ENCODE measurements at places on chromosomes 6 and 20. TPM values are rescaled to one million over a fixed set of nuclear protein-coding genes. Genes with fewer than 3 reads are reported as not detected.

BPIFB1 gene
- not detected for total RNA-seq

MSH5 gene
- total RNA-seq: 18.7 TPM

ZNF334 gene
- 0.73 TPM for total RNA-seq

TENT5A gene
- 1.6 TPM for total RNA-seq

PSORS1C2 gene
- total RNA-seq: not detected

REM1 gene
- total RNA-seq: not detected

EYA4 gene
- total RNA-seq: 0.12 TPM

OLIG3 gene
- total RNA-seq: not detected

KHDRBS2 gene
- total RNA-seq: not detected

NRN1 gene
- total RNA-seq: 34.5 TPM

DNA sequence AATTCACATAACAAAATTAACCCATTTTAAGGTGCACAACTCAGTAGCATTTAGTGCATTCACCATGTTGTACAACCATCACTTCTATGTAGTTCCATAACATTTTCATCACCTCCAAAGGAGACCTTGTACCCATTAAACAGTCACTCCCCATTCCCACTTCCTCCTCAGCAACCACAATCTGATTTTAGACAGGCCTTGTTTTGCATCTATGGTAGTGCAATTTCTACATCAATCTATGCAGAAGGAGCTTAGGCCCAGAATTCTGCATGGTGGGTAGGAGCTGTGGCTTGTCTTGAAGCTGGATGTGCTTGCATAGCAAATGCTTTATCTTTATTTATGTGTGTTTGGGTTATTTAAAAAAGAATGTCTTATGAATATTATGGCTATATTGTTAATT is 13.5 kb upstream of the HLA-DQA1 start:
- no peak for DNase-seq

GRCh38 chr6:31874836-31875572 is 3.8 kb downstream of the SLC44A4 start:
- DNase-seq: no peak

- DNase-seq: no peak
These were observed 129.0 kb upstream of the SGK1 start for GRCh38 chr6:134446896-134447295.

DNA sequence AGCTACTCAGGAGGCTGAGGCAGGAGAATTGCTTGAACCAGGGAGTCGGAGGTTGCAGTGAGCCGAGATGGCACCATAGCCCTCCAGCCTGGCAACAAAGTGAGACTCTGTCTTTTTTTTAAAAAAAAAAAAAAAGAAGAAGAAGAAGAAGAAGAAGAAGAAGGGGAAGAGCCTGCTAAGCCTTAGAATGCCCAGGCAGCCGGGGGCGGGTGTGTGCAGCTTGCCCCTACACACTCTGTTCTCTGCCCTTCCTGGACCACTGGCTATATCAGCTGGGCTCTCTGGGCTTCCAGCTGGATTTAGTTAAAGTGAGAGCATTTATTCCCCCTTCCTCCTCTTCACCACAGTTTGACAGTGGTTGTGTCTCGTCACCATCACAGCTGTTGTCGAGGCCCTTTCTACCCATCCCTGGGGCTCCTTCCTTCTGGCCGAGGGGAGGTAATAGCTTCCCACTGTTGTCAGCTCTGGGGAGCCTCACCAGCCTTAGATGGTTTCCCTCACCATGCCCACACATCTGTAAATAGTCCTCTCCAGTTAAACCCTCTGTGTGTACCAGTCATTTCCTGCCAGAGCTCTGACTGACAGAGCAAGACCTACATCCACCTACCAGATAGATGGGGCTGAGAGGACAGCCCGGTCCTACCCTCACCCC is 77.6 kb downstream of the TRERF1 start:
- no peak for DNase-seq

GRCh38 chr6:17042422-17043147 is 59.3 kb upstream of the STMND1 start:
- no peak for DNase-seq

GRCh38 chr6:63268574-63268973 is 51.2 kb downstream of the LGSN start:
- no peak for DNase-seq

DNA sequence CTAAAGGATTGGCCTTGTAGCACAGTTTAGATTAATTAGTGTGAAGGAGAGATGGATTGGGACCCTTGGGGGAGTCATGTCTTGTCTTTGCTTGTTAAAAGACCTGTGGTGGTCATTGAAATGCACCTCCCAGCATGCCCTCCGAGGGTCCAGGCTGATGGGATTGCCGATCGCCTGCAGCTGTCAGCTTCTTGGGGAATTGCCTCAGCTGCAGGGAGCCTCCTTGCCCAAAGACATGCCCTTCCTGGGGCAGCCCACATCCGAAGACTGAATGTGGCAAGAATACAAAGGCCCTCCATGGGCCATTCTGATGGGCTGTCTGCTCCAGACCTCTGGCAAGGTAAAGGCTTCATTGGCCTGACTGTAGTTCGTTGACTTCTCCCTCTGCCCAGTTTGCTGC is 150.7 kb downstream of the FARS2 start:
- DNase-seq: no peak

GRCh38 chr6:53398247-53399026 is 49.7 kb upstream of the ELOVL5 start:
- no peak for DNase-seq

DNA sequence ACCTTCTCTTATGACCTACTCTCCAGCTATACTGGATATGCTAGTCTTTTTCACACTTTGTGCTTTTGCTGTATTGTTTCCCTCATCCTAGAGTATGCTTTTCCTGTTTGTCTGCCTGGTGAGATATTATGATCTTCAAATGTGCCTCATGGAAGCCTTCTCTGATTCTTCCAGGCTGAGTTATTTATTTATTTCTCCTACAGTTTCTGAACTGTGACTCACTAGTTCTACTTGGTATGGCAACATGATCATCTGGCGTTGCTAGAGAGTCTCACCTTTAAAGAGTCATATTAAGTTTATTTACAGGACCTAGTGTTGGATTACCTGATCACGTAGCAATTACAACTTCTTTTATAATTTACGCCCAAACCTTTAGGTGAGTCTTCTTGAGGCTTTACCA is 81.2 kb upstream of the HDAC2 start:
- no peak for DNase-seq

DNA sequence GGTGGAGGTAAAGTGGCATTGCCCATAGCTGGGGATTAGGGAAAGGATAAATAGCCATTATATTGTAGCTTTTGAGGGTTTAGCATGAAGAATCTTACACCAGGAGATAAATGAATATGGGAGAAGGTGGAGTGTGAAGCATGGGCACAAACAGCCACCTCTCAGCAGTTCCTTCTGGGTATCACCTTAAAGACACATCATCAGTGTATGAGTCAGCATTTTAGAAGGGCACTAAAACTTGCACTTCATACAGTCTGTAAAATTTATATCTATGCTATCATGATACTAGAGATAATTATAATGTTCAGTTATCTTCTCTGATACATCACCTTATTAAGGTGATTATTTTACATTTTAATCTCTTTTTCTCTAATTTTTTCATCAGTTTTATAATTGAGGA is 25.3 kb downstream of the SLC35A1 start:
- no peak for DNase-seq

DNA sequence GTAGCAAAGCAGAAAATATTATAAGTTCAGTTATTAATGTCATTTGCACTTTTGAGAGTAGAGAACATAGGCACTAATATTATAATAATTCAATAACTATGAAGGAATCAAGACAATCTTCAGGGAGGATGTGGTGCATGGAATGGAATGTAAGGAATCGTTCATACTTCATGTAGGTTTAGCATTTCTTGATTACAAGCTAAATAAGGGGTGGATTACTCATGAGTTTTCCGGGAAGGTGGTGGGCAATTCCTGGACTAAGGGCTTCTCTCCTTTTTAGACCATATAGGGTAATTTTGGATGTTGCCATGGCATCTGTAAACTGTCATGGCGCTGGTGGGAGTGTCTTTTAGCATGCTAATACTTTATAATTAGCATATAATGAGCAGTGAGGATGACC is 9.1 kb upstream of the BTNL2 start:
- no peak for DNase-seq

DNA sequence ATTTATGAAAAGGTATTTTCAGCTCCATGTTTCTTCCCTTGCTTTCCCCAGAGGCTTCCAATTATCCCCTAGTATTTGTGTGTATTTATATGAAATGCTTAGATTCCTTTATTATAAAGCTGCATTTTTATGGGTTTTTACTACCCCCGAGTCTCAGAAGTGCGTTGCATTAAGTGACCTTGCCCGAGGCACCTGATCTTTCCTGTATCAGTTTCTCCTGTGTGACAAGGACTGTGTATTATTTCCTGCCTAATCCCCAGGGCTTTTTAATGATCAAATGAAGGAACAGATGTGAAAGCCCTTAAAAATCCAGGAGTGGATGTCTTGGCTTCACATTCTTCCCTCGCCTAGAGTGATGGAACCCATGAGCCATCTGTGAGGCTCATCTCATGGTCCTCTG is 118.8 kb downstream of the TULP4 start:
- no peak for DNase-seq

GRCh38 chr20:59471653-59472421 is 132.5 kb upstream of the PHACTR3 start:
- no peak for DNase-seq

- DNase-seq: no peak
These were observed 368.1 kb downstream of the NRN1 start for GRCh38 chr6:5638666-5639065.

DNA sequence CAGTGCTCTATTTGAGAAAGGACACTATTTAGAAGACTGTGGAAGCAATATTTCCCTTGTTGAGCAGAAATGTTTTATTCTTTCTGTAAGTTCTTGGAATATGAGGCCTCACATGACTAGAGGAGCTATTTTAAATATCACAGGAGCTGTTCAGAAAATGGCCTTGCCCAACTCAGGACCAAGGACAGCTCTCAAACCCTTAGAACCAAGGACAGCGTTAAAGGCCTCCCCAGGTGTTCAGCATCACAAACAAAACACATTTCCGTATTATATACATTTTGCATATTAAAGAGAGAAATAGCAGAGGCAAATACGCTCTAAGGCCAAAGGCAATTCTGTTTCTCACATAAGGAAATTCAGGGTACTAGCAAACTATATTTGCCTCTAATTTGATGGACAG is 631.4 kb downstream of the CDH26 start:
- DNase-seq: no peak

DNA sequence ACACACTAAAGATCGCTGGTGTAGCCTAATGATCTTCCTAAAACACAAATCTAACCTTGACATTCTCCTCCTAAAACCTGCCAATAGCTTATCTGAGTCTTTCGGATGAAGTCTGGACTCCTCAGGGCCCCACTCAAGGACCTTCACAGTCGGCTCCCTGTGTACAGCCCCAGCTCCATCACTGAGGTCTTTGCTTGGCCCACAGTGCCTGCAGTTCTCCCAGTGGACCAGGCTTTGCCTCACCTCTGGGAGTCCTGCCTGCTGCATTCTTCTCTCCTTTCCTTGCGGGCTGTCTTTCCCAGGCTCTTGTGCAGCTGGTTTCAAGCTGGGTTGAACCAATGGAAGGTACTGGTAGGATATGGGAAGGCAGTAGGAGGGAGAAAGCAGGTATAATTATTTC is 122.6 kb upstream of the FERMT1 start:
- DNase-seq: no peak

GRCh38 chr6:89475634-89476033 is 42.7 kb downstream of the ANKRD6 start:
- no peak for DNase-seq

GRCh38 chr6:125008261-125008703 is 46.0 kb downstream of the RNF217 start:
- no peak for DNase-seq

DNA sequence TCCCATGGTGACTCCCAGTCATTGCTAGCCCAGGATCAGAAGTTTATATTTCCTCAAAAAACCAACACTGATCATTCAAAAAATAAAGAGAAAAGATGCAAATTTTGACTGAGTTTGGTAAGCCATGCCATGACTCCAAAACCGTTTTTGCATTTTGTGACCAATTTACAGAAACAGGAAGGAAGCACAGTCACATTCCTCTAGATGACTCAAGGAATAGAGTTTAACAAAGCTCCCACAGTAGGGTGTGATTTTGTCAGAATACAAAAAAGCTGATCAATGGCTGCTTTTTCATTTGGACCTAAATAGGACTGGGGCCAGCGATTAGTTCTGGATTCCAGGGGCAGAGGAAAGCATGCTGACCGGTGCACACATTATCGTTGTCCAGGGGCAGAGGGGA is 179.4 kb upstream of the AFDN start:
- DNase-seq: no peak

DNA sequence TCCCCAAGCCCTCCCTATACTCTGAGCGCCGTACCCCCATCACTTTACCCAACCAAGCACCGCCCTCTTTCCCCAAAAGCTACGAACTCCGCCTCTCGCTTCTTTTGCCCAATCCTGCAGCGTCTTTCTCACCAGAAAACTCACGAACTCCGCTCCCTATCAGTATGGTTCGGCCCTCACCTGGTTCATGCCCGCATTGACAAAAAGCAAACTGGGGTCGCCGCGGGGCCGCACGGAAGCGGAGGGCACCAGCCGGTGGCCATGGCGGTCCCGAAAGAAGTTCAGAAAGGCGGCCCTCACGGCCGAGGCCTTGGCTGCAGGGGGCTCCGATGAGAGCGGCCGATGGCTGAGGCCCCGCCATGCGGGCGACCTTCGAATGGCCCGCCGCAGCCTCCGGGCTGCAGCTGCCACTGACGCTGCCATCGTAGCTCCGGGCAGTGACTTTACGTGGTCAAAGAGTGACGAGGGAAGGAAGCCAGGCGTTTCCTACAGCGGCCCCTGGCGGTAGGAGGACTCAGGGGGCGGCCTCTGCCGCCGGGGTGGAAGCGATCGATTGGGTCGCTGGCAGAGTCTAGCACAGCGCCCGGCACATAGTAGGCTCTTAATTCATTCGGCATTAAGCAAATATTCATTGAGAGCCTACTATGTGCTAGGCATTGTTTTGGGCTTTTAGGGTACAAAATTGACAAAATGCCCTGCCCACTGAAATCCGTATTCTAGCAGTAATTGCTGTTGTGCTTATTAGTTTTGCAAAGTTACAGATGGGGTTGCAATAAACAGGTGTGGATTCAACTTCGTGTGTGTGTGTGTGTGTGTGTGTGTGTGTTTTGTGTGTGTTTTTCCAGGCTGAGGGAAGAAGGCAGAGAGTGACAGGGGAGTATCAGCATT is at the start of gene AARS2:
Gene AARS2 (minus strand): TSS at position 447 of the 888 bp plus-strand sequence. CDS start 24 bp downstream, at position 423.
- peak; percentile 45 for DNase-seq

- DNase-seq: no peak
These were observed 30.3 kb downstream of the PPARD start for GRCh38 chr6:35372633-35373032.

GRCh38 chr6:111411978-111412566 is 70.9 kb downstream of the REV3L start:
- DNase-seq: no peak

- no peak for DNase-seq
These were observed 228.0 kb upstream of the TAB2 start for GRCh38 chr6:149089510-149089909.

All from glomerular endothelial cell (primary cell).